GOT3 (cell line): ENCODE measurements at places on chromosomes 3 and 15.

GRCh38 chr3:193400304-193400703, 21.8 kb upstream of the ATP13A5 start:
- DNase-seq = no peak

- DNase-seq = no peak
Observed at GRCh38 chr3:120568598-120568997, 27.5 kb upstream of the NDUFB4 start.

- DNase-seq = no peak
Observed at GRCh38 chr15:70615435-70616310, 147.7 kb downstream of the UACA start.

DNA sequence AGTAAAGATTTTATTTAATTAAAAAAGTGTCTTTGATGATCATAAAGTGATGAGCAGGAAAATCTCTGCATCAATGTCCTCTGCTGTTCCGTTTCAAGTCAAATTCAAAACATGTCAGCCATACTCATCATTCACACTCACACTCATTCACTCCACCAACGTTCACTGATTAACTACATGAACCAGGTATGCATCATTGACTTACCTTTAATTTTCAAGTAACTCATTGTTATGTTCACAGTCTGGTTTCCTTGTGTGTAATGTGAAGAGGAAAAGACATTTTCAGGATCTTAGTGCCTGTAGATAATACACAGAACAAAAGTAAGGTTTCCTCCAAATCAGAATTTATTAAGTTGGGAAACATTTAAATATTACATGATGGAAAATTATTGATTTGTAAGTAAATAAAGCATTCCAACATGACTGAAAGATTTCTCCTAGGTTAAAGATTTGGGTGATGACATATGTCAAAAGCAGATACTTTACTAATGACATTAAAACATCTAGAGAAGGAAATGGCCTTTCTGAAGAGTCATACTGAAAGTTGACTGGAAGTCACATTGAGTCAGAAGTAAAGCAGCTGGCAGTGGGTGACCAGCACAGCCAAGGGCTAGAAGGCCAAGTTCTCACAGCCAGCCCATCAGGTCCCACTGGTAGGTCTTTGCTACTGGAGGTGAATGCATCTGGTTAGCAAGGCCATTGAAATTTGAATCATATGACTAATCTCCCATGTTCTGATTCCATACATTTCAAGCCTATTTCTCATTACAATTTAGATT, 251.9 kb downstream of the CDIN1 start:
- no peak for DNase-seq

- DNase-seq = no peak
Observed at GRCh38 chr15:78394981-78395616, 42.9 kb upstream of the IREB2 start.

GRCh38 chr3:165725296-165725695, 111.9 kb downstream of the BCHE start:
- DNase-seq = no peak

GRCh38 chr15:45587095-45587862, at the start of gene BLOC1S6:
Gene BLOC1S6, plus strand, starts transcription at chr15:45587379. Its CDS starts 65 bp downstream, at chr15:45587444.
- peak; percentile 74 for DNase-seq

- no peak for DNase-seq
Observed at GRCh38 chr3:20984594-20985205, 766.3 kb downstream of the ZNF385D start.

DNA sequence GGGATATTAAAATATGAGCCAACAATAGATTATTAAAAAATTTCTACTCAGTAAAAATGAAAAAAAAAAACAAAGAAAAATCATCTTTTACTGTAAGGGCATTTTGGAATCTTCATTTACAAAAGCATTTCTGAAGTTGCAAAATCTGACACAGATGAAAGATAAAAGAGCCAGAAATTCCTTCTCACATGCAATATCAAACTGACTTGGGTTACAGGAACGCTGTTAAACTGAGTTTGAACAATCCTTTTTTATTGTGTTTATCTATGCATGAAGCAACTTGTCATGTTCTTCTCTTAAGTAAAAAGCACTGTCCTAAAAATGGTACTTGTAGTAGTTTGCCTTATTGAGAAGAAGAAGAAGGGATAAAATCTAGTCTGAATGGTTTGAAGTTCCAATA, 468.5 kb upstream of the KCNMB2 start:
- no peak for DNase-seq

DNA sequence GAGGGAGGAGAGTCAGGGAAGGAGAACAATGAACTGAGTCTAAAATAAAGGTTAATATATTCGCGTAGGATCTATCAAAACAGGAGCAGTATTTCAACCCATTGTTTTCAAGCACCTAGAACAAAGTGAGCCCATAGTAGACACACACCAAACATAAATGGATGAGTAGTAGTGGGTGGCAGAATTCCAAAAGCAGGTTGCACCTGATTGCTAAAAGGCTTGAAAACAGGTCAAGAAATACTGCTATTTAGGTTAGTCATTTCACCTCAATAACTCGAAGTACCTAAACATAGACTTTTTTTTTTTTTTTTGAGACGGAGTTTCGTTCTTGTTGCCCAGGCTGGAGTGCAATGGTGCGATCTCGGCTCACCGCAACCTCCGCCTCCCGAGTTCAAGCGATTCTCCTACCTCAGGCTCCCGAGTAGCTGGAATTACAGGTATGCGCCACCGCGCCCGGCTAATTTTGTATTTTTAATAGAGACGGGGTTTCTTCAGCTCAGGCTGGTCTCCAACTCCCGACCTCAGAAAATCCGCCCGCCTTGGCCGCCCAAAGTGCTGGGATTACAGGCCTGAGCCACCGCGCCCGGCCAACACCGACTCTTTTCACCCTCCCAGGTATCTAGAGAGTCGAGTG, 855 bp upstream of the ABHD5 start:
- no peak for DNase-seq

- no peak for DNase-seq
Observed at GRCh38 chr3:81472600-81473362, 288.7 kb downstream of the GBE1 start.

- no peak for DNase-seq
Observed at GRCh38 chr3:67386451-67386850, 268.0 kb downstream of the SUCLG2 start.

DNA sequence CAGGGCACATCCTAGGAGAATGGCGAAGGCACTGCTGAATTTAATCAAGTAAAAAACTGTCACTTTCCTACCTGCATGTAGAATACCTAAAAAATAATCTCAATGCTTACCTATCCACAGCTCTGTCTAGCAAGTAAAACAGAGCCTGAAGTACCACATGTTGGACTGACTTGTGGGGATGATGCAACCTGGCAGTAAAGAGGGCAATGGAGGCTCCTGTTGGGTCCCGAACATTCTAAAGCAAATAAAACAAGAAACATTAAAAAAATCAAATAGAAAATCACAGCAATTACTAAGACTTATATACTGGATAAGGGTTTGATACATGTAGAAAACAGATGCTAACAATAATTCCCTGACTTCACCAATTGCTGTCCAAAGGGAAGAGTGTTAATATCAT, 56.1 kb downstream of the PTPN9 start:
- DNase-seq = no peak

GRCh38 chr15:89140595-89140994, 52.3 kb downstream of the ABHD2 start:
- no peak for DNase-seq

GRCh38 chr3:23356923-23357322, 153.8 kb downstream of the UBE2E2 start:
- no peak for DNase-seq

DNA sequence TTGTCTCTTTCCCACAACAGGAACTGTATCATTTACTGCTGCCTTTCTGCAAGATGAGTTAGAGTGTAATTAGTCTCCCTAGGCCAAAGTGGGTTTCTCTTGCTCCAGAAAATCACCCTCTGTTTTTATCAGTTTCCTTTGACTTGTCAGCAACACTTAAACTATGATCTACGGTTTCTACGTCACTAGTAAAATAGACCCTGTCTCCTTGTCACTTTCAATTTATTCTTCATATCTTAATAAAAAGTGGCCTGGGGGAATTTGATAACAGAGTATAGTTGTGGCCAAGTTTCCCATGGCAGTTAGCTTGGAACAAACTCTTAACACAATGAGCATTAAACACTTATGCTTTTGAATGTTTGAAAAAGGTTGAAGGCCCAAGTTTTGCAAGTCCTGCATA, 79.6 kb downstream of the CGNL1 start:
- DNase-seq = no peak

GRCh38 chr15:50247819-50248655, 17.5 kb downstream of the HDC start:
- DNase-seq = no peak

GRCh38 chr15:59197454-59197853, 9.2 kb upstream of the LDHAL6B start:
- DNase-seq = no peak

- DNase-seq = no peak
Observed at GRCh38 chr3:53074761-53075742, 29.2 kb upstream of the SFMBT1 start.

DNA sequence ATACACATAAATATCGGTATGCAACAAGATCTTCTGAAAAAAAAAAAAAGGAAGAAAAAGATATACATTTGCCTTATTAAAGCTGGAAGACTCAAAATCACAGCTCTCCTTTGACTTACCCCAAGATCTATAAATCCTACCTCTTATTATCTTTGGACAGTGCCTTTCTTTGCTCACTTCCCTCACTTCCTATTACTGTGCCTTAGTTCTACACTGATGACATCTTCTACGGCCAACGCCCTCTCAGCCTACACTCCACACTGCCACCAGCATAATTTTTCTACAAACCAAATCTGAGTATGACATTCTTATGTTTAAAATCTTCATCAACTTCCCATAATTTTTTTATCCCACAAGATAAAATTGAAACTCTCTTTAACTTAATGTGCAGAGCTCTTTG, 137.1 kb downstream of the VPS13C start:
- DNase-seq = no peak

- DNase-seq = no peak
Observed at GRCh38 chr3:481680-482079, 285.1 kb downstream of the CHL1 start.

GRCh38 chr3:24315356-24315755, 179.3 kb downstream of the THRB start:
- no peak for DNase-seq

DNA sequence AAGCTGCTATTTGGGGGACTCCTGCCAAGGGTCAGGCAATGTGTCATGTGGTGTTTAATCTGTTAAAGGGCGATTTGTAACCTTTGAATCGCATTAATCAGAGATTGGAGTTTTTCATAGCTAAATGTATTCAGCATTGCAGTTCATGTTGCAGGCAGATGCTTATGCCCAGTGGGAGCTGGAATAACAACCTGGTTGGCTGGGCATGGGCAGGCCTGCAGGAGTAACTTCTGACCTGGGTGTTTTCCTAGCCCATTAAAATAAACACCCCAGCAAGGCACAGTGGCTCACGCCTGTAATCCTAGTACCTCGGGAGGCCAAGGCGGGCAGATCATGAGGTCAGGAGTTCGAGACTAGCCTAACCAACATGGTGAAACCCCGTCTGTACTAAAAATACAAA, 268.7 kb downstream of the BBX start:
- DNase-seq = no peak

DNA sequence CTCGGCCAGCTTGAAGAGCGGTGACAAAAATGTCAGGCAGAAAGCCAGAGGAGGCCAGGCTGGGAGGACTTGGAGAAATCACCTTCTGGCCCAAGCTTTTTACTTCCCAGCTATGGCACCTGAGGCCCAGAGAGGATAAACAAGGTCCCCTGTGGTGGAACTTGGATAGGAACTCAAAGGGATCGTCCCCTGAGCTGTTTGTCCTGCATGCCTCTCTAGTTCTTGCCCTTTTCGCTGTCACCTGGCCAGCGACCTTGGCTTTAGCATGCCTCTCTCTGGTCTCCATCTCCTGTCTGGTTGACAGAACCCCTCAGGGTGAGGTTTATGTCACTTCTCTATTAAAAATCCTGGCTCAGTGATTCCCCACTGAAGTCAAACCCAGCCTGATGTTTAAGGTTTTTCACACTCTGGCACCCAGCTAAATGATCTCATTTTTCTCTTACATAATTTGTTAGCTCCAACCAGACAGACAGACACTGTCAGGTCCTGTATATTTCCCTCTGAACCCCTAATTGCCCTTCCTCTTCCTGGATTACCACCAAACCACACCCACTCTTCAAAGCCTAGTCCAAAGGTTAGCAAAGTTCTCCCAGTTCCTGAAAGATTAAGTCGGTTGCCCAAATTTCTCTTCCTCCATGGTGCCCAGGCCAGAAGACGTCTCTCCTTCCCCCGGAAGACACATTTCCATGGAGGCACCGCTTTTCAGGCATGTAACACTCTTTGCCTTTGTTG, 169.1 kb downstream of the FAM43A start:
- DNase-seq = no peak

- DNase-seq = no peak
Observed at GRCh38 chr15:68797599-68798345, 22.9 kb downstream of the ANP32A start.

GRCh38 chr3:71281280-71281679, 302.2 kb downstream of the FOXP1 start:
- no peak for DNase-seq

GRCh38 chr3:129934234-129935123, 40.0 kb upstream of the TRH start:
- DNase-seq = no peak
